Gastroesophageal sphincter (tissue), 4 donors: ENCODE measurements at places on chromosomes 7 and 10.

GRCh38 chr10:87818505-87819288 lies 671 bp upstream of the ATAD1 start:
- peak; percentile 28 for ATAC-seq

GRCh38 chr10:78175444-78176015 lies 141.9 kb downstream of the RPS24 start:
- ATAC-seq, result peak; percentile 39

- ATAC-seq, result no peak
Observed at GRCh38 chr7:138345567-138345966, 114.5 kb upstream of the TRIM24 start.

DNA sequence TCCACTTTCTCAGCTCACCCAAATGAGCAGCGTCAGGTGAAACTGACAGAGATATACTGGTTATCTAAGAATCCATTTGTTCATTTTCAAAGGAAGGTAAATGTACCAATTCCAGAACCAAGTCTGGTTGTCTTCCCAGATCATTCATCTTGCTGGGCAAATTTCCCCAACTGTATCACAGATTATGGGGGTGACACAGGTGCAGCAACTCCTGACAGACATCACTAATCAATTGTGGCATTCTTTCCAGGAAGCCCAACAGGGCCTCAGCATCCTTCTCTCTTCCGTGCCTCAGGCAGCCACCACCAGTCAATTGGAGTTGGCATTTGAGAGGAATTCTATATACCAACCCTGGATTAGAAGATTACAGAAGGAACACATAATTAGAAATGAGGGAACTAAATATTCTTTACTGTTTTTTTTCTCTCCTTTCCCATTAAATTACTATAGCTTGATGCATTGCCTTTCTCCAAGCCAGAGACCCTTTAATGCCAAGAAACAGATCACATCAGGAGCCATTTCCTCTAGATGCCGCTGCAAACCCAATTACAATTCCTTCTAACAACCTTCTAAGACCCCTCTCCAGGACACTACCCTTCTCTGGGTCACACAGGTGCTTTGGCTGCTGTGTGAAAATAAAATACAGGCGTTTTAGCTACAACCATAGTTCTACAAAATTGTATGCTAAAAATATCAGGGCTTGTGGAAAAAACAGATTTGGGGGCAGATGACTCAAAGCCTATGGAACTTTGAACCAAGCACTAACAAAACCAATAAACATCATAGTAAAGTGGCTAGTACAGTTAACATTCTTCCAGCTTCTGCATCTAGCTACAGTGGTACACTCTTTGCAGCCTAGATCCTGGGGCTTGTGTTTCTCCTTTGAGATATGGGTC lies 291.6 kb downstream of the RNLS start:
- no peak for ATAC-seq

- no peak for ATAC-seq
Observed at GRCh38 chr7:21338728-21339164, 89.1 kb upstream of the SP4 start.

GRCh38 chr10:86192691-86193090 lies 173.9 kb downstream of the GRID1 start:
- no peak for ATAC-seq

- ATAC-seq, result no peak
Observed at GRCh38 chr7:94323844-94324243, 70.9 kb upstream of the COL1A2 start.

DNA sequence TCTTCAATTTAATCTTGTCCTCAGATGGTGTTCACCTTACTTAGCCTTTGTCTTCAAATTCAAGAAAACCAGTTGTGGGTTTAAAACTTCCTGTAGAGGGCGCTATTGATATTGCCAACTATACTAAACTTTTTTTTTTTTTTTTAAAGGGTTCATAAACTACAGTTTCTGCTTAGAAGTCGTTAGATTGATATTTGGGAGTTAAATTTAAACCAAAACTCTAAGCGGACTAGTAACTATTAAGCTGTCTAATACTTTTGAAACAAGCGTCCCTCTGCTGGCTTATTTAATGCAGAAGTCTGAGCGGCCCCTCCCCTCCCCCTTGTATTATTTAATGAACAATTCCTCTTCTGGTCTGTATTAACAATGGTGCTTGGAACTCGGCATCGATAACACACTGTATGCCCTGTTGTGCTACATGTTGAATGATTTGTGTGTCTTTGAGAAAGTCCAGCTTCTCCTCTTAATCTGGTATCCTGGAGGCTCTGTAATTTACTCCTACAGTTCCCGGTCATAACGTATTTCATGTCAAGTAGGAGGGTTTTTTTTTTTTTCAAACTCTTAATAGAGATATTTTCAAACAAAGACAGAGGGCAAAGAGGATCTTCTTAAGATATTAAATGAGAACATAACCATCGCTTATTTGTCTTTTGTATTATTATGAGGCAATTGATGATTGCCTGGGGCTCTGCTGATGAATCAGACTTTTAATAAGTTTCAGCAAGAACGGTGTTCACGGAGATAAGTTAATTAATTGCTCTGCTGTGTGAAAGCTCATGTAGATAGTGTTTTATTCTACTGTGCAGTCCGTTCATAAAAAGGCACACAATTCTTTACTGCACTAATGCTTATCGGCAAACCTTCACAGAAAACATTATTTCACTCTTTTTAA lies 22.6 kb upstream of the CREB5 start:
- peak; percentile 16 for ATAC-seq

DNA sequence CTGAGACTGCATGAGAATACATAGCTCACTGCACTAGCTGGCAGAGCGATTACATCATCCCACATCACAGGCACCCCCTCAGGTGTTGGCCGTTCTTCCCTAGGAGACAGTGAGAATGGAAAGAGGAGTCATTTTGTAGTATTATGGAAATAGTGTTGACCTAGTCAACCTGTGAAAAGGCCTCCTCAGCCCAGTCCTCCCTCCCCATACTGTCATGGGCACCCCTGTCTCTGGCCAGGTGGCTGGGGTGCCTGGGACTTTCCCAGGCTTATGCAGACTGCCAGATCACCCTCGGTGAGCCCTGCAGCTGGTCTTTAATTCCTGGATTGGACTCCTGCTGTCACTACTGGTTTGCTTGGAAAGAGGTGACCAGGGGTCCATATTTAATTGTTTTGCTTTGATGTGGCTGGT lies 4.0 kb downstream of the INPP5A start:
- no peak for ATAC-seq
